ENCODE measurements at places on chromosomes 1 and 21.

- no peak for DNase-seq
These were observed 159.3 kb downstream of the PIK3R3 start for GRCh38 chr1:45973121-45973520.

DNA sequence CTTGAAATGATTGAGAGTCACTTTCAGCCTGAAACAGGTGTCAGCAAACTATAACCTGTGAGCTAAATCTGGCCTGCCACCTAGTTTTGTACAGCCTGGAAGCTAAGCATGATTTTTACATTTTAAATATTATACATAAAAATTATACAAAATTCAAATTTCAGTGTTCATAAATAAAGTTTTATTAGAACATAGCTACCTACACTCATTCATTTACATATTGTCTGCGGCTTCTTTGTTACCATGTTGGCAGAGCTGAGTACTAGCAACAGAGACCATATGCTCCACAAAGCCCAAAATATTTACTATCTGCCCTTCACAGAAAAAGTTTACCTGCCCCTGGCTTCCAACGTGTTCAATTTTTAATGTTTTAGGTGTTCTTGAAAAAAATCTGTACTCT lies 8.0 kb upstream of the C1orf162 start:
- DNase-seq, result no peak

DNA sequence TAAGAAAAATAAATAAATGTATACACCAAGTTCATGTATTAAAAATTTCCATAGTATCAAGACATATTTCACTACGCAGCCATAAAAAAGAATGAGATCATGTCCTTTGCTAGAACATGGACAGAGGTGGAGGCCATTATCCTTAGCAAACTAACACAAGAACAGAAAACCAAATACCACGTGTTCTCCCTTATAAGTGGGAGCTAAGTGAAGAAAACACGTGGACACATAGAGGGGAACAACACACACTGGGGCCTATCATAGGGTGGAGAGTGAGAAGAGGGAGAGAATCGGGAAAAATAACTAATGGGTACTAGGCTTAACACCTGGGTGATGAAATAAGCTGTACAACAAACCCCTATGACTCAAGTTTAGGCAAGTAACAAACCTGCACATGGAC lies 552.4 kb upstream of the PBX1 start:
- no peak for DNase-seq

GRCh38 chr1:91596474-91596873 lies 95.8 kb downstream of the CDC7 start:
- DNase-seq, result no peak

DNA sequence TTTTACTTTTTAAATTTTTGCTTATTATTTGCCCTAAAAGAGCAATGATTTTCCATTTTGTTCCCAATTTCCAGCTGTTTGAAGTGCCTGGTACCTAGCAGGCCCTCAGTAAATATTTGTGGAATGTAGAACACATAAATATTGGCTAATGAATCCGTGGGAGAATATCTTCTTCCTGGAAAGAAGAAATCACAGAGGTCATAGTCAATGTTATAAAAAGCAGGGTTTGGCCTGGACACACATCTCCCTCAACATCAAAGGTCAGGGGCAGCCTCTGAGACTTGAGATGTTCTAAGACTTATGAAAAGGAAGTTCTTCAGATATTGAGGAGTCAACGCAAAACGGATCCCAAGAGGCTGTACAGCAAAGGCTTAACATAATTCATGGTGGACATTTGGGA lies 358.1 kb downstream of the HHAT start:
- no peak for DNase-seq

DNA sequence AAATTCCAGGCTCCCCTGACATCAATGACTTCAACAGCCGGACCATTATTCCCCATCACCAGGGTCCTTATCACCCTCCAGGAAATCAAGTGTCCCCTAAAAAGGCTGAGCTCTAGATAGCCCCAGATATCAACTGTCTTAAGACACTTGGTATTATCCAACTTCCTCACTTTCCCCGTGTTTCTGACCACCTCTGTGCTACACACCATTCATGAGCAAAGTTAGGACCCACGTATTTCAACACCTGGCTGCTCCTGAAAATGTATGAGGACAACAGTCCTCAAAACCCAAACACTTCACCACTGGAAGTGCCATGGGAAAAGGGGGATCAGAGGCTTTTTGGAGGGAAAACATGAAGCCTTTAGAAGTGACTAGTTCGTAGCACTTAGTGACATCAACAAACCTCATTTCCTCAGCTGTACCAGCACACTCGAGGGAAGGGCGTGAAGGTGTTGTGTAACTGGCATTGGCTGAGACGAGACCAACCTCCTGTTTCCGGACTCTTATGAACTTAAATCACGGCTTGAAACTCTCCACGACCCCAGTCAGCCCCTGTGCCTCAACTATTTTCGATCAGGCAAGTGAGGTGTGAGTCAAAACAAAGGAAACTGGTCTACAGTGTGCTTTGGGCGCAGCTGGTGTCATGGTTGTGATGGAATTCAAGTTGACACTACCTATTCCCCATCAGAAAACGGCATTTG lies 4.1 kb upstream of the CHD5 start:
- DNase-seq, result no peak

DNA sequence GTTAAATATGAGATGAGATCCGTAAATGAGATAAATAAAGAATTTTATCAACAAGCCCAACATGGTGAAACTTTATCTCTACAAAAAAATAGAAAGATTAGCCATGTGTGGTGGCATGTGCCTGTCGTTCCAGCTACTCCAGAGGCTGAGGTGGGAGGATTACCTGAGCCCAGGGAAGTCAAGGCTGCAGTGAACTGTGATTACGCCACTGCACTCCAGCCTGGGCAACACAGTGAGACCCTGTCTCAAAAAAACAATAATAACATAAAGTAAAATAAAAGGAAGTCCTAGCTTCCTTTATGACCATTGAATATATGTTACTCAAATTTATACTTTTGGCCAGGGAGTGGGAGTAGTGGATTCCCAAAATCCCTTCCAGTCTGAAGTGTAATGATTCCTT lies 48.7 kb upstream of the TEKT2 start:
- no peak for DNase-seq

GRCh38 chr1:159338018-159338417 lies 35.9 kb downstream of the FCER1A start:
- no peak for DNase-seq

GRCh38 chr1:114505148-114505561 lies 5.8 kb downstream of the TRIM33 start:
- no peak for DNase-seq

DNA sequence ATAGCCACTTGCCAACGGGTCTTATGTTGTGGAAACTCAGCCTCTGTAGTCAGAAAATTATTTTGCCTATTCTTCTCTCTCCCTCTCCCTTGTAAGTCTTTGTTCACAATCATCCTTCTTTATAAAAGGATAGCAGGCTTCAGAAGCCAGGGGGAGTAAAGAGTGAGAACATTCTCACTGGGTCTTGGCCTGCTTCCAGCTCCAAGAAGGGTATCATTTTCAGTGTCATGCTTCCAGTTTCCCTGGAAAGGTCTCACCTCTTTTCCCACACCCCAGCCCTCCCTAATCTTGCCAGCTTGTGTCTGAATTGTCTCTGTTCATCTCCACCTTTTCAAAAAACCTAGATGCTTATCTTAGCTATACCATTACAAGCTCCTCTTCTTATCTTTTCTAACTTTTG lies 346.2 kb upstream of the LRRC7 start:
- DNase-seq, result no peak

DNA sequence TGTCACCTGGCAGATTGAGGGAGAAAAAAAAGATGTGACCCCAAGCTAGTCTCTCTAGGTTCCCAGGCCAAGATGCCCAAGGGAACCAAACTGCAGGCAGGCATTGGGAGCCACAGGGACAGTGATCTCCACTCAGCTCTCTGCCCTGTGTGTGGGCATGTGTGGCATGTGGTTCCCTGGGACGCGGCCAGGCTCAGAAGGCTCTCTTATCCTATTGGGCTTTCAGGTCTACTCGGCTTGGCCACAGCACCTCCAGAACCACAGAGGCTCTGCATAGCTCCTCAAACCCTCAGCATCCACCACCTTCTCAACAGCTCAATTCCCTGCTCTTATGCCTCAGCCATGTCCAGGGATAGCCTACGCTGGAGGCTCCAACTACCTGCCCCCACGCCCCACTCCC lies 22.0 kb downstream of the IQGAP3 start:
- no peak for DNase-seq

DNA sequence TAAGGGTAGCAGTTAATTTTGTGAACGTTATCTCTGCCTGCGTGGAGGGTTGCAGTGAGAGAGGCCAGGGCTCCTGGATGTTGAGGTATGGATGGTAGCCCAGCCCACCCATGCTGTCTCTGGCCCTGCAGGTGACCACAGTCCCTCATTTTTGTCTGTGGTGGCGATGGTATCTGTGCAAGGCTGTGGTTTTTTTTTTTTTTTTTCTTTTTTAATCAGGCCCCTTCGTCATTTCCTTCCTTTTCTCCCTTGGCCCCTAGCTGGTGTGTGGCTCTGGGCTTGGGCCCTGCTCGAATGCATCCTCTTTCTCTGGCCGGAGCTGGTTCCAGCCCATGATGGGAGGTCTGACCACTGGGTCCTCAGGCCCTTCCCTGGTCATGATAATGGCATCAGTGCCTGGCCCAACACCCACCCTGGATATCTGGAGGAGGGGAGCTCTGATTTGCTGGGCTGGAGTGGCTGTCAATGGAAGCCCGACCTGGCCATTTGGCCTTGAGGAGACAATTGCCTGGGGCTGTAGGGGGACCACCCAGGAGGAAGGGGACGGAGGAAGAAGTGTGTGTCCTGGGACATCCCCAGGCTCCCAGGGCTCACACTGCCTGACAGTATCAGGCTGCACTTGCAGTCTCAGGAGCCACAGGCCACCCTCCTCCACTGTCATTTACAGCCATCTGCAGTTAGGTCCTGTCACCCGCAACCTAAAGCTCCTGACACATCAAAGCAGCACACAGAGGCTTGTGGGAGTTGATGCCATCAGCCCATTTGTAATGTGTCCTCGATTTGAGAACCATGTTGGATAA lies 8.1 kb upstream of the RNF187 start:
- no peak for DNase-seq

DNA sequence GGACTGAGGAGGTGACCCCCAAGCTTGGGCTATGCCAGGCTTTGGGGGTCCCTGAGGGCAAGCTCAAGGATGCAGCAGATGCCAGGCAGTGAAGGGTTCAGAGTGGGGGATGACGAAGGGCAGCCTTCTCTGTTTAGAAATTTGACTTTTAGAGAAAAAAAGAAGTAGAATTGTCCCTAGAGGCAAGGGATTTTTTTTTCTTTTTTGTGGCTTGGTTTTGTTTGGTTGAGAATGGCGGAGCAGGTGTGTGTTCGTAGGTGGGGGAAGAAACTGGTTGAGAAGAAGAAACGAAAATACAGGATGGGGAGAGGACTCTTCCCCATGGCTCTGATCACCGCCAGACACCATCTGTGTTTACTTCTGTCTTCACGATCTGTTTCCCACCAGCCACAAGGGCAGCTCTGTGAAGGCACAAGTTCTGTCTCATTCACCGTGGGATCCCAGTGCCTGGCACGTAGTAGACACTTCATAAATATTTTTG lies 8.2 kb downstream of the PLA2G5 start:
- no peak for DNase-seq
